ENCODE measurements at places on chromosomes 2 and 18.

- no peak overlapping the region for H3K27ac ChIP-seq
- H3K4me3 ChIP-seq, result peak overlapping the region; percentile 94
- peaks cover 6% of the 10 kb centered on the region for H3K4me1 ChIP-seq
- no peaks in the 10 kb centered on the region for H3K36me3 ChIP-seq
- H3K27me3 ChIP-seq, result no peaks in the 10 kb centered on the region
Measured at GRCh38 chr2:38600242-38600891, 2.4 kb downstream of the HNRNPLL start.

GRCh38 chr2:70750320-70750719 lies 17.7 kb downstream of the ADD2 start:
- no peak overlapping the region for H3K4me3 ChIP-seq
- H3K36me3 ChIP-seq, result peaks cover 5% of the 10 kb centered on the region
- peaks cover 35% of the 10 kb centered on the region for H3K4me1 ChIP-seq
- no peaks in the 10 kb centered on the region for H3K27me3 ChIP-seq
- no peak overlapping the region for H3K27ac ChIP-seq

DNA sequence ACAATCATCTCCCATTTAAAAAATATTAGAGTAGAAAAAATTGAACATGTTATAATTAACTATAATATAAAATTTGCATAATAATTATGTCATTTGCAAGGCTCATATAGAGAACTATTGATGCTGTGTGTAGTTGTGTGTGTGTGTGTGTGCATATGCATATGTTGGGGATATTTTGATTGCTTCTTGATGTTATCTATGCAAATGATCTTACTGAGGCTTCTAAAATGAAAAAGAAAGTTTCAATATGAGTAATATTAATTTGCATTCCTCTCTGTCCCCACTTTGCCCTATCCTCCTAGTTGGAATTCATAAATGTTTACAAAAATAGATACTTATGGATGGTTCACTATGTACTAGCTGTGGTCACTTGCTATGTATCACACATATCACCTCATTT lies 523.3 kb downstream of the TRIB2 start:
- H3K4me3 ChIP-seq, result no peak overlapping the region
- no peaks in the 10 kb centered on the region for H3K4me1 ChIP-seq
- no peak overlapping the region for H3K27ac ChIP-seq
- no peaks in the 10 kb centered on the region for H3K36me3 ChIP-seq
- DNase-seq, result no peak

DNA sequence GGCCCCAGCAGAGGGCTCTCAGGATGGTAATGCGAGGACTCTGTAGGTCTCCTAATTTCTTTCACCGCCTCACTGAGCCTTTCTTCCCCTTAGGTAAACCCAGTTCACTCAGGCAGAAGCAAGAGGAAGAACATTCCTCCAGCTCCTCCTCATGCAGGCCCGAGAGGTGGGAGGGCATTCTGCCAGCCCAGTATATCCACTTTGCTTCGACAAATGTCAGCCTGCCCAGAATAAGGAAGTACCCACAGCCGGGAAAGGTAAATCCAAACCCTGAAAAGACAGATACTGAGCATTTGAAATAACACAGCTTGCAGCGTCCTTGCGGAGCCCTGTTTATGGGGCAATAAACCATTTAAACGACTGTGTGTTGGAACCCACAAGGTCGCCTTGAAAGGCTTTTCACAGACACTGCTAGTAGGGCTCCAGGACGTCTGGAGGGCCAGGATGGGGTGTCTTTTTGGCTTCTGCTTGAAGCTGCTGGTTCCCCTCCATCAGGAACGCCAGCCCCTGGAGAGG lies 63.0 kb upstream of the STPG4 start:
- no peaks in the 10 kb centered on the region for H3K27me3 ChIP-seq
- no peaks in the 10 kb centered on the region for H3K4me1 ChIP-seq
- H3K27ac ChIP-seq, result no peak overlapping the region
- H3K4me3 ChIP-seq, result no peak overlapping the region

GRCh38 chr2:39377226-39377939 lies 59.7 kb downstream of the MAP4K3 start:
- H3K4me3 ChIP-seq, result no peak overlapping the region
- no peak overlapping the region for H3K27ac ChIP-seq
- H3K27me3 ChIP-seq, result no peaks in the 10 kb centered on the region
- no peak for DNase-seq
- H3K36me3 ChIP-seq, result peaks cover 33% of the 10 kb centered on the region

All from H9 (cell line).